ENCODE measurements at places on chromosomes 11 and 22.

- no peak for DNase-seq
These were observed 18.1 kb downstream of the SMARCB1 start for GRCh38 chr22:23804781-23805291.

DNA sequence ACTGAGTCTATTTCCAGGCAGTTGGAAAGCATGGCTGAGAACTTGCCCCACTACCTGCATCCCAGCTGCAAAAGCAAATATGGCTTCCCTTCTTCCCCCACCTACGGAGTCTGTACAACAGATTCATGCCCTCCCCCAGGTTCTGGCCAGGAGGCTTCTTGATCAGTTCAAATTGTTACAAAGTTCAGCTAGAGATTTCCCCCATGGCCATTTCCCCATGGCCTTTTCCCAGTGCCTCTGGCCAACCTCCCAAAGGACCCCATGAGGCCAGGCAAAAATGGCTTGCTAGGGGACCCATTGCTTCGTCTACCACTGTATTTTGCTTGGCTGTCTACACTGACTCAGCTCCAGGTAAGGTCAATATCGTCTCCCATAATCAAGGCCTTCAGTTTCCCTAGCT is 203.3 kb downstream of the DLG2 start:
- no peak for DNase-seq

DNA sequence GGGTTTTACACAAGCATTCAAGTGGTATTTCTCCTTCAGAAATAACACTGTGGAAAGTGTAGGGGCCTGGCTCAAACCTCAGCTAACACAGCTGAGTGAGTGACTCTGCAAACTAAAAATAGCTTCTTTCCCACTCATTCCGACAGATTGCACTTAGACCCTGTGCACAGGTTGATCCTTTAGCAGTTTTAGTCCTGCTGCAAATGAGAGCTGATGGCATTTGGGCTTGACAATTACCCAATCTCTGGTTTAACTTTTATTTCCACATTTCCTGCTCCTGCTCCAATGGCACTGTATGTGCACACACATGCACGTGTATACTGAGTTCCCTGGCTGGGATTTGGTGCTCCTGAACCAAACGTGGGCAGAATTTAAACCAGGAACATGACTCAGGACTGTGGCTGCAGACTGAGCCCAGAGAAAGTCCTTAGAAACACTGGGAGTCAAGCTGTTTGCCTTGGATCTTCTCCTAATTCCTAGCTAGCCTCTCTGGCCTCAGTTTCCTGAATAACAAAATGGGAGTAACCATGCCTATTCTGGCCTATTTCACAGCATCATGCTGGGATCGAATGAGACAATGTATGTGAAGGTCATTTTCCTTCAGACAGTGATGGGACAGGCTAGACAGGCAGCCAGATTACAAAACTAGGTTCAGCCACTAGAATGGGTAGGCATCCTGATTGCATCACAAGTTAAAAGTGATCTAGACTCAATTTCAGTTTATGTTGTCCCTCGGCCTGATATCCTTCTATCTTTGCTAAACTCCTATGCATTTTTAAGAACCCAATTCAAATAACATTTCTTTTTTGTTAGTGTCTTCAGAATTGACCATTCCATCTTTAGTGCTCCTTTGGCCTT is 58.2 kb downstream of the SERGEF start:
- no peak for DNase-seq

- no peak for DNase-seq
These were observed 18.7 kb downstream of the SYNGR1 start for GRCh38 chr22:39368461-39368911.

DNA sequence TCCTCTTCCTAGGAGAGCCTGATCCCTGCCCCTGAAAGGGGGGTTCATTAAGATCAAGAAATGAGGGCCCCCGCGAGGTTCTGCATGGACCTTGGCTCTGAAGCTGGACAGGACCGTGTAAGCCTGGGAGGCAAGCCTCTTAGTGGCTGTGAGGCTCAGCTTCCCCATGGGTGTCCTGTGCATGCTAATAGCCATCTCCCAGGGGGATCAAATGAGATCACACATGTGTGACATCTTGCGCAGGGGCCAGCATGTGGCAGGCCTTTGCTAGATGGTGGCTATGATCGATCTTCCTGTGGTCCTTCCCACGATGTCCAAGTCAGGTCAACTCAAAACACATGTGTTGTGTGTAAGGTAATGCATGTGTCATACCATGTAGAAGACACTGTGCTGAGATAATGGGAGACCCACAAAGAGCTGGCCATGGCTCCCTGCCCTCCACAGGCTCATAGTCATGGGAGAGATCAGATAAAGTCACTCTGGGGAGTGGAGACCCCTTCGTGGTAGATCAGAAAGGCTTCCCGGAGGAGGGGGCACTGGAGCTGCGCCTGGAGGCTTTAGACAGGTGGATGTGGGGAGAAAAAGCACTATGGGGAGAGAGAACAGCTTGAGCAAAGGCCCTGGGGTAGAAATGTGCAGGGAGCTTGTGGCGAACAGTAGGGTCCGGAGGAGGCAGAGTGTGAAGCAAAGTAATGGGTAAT is 3.7 kb downstream of the RAC2 start:
- DNase-seq, result no peak

All from stimulated activated CD8-positive, alpha-beta memory T cell treated with anti-CD3 and anti-CD28 coated beads, Interleukin-7, amount 100 ng/mL, for 1 hour (primary cell).